ENCODE measurements at places on chromosomes 7 and 10.

DNA sequence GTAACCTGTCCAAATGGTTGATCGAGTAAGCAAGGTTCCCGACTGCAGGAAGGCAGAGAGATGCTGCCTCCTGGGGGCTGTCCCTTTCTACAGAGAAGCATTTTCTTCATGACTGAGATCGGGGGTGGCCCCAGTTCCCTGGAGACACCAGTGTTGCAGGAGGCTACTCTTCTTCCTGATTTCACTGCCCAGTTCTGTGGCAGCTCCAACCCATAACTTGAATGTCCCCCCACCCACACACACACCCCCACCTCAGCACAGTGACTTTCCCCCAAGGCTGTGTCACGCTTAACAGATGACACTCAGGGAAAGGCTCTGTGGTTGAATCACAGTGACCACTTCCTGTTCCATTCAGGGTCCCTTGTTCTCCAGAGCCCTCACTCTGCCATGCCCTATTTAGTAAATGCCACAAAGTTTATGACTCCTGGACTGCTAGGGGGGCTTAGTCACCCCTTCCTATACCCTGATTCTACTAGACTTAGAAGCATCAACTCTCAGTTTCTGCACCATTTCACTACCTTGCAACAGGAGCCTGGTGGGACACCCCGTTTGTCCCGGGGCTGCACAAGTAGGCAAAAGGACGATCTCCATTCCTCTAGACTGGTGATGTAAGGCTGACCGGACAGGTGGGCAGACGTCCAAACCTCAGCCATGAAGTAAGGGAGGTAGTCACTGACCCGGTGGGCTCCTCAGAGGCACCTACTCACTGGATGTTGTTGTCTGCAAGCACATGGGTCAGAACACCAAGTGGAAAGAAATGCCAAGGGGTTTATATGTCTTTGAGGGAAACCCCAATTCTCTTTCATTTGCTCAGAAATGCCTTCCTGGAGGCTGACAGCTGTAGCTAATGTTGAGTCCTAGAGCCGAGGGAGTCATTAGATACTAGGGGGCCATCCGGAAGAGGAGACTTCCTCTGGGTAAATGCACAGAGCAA is 31.3 kb upstream of the SMC3 start:
- peak; percentile 35 for DNase-seq

DNA sequence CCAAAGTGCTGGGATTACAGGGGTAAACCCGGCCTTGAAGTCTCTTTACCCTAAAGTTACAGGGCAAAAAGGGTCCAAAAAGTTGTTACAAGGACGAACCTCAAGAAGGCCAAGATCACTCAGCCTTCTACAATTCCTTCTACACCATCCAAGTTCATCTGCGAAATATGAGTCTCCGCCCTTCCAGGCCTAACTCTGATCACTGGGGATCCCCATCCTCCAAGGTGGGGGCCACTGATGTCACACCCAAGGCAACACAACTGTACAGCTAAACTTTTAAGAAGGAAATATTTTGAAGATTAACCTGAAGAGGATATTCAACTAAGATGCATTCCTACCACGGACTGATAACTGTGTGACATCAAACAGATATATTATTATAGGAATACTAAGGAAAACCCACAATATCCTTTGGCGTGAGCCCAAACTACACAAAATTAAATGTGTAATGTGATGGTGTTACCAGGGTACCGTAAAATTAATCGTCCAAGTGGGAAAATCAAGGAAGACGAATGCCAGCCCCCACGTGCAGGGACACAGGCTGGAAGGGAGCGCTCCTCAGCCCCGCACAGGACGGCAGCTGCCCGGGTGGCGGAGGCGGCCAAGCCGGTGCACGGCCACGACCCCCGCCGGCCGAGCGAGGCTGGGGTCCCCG is 1.0 kb downstream of the PAXIP1 start:
- no peak for DNase-seq

DNA sequence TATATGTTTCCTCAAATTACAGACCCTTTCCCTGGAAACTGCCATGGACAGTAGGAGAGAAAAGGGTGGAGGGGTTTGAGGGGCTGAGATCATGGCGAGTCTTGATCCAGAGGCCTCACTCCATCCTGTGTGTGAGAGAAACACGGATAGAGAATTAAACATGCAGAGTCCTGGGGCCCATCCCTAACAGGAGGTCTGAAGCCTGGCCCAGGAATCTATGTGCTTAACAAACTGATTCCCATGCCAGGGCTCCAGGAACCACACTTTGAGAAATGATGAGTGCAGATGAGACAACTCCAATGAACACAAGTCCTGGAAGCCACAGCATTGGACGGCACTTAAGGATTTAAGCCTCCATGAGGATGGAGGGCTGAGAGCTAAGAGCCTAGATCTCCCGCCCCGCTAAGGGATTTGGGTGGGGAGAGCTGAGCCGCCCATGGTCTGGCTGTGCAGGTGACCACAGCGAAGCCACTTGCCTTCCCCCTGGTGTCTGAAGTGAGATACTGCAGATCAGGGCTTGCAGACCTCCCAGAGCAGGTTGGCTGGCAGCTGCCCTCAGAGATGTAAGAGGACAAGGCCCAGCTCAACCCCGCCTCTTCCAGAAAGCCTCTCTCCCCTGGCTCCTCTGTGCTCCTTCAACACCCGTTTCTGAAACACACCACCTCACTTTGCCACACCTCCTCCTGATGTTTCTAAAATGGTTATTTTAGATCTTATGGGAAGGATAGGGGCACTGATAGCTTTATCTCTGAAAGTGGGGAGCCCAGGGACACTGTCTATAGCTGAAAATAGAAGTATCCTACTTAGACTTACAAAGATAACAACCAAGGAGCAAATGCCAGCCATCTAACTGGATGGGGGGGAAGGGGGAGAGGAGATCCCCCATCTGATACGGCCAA is 24.8 kb upstream of the EIF5AL1 start:
- no peak for DNase-seq

GRCh38 chr10:26681076-26681475 is 16.4 kb upstream of the PDSS1 start:
- DNase-seq, result no peak

GRCh38 chr7:157544226-157544625 is 207.4 kb downstream of the DNAJB6 start:
- DNase-seq, result no peak

DNA sequence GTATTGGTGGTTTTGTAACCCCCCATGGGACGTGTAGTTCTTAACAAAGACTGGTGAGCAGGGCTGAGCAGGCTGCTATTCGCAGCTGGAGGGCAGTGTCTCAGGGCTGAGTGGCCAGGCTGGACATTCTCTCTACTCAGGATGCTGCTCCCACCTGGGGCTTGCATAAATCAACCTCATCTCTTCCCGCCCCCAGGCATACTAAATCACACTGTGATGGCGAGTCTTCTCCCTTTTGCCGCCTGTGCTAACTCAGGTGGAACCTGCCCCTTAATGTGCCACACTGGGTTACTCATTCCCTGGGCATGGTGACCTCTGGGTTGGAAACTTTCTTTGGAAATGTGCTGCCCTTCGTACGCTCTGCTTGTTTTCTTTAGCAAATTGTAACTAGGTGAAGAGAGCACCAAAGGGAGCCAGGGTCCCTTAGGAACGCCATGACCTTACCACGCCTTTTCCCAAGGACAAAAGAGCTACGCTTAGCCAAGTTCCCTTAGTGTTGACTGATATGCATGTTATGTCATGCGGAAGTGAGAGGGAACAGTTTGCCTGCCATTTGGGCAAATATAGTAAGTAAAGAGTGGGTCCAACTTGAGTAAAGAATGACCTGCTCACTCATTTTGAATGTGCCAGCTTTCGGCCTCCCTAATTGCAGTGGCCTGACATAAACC is 40.4 kb upstream of the COBL start:
- DNase-seq, result no peak

- DNase-seq, result no peak
These were observed 95.7 kb downstream of the CTTNBP2 start for GRCh38 chr7:117777335-117778142.

- no peak for DNase-seq
These were observed 639.0 kb upstream of the SORCS1 start for GRCh38 chr10:107803546-107803945.

DNA sequence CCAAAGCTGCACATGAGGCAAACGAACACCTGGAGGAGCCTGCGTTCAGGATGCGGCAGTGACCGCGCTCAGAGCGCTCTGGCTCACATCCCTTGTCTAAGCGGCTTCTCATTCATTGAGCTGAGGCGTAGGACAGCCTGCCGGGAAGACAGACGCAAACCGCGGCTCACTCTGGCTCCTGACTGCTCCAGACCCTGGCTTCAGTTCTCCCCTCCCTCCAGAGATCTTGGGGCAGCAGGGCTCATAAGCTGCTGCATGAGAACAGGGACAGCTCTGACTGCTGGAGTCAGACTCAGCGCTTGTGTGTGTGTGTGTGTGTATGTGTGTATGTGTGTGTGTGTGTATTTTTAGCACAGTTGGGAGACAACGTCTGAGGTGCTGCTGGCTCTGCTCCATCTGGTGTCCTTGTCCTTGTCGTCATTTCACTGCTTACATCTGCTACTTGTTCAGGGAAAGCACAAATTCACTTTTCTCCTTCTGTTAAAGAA is 15.8 kb upstream of the LYZL2 start:
- DNase-seq, result no peak

- no peak for DNase-seq
These were observed 740.6 kb downstream of the LRMDA start for GRCh38 chr10:76172020-76172419.

- DNase-seq, result no peak
These were observed 99.0 kb downstream of the AOAH start for GRCh38 chr7:36625247-36625646.

DNA sequence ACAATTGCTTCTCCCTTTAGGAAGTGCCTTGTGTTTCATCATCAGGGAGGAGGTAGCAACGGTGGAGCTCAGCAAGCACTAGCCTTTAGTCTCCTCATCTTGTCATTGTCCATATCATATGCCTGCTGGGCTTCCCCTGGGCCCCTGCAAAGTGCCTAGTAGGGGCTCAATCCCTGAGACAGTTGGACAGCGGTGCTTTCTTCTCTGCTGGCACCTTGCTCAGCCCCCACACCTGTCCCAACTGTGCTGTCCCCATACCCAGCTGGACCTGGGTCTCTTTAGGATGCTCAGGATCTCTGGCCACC is 5.5 kb downstream of the SMARCD3 start:
- DNase-seq, result no peak

DNA sequence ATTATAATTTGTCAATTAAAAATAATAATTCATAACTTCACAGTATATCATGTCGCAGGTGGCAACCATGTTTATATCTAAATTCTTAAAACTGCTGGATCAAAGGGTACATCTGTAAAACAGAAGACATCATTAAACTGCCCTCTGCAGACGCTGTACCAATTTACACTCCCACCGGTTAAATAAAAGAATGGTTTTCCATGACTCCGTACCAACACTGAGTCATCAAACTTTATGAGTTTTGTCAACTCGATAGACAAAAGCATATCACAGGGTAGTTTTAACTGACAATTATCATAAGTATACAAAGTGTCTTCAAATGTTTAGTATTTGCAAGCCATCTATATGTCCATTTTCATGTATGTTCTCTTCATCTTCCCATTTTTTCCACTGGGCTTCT is 5.7 kb upstream of the GSTK1 start:
- DNase-seq, result no peak

DNA sequence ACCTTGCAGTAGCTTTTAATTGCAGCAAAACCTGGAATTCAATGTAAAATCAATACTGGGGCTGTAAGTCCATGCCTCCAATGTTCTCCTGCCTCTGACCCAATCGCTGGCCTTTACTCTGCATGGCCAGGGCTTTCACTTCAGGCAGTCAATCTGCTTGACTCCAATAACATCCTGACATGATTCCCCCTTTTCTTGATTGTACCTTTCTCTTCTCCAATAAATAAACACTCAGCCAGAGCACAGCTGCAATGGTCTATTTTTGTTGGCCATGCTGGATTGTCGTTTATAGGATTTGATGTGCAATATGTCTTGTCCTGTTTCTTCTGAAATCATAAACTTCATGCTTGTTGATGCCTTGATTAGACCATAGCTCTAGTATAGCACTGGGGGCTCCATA is 97.8 kb upstream of the COL1A2 start:
- no peak for DNase-seq

DNA sequence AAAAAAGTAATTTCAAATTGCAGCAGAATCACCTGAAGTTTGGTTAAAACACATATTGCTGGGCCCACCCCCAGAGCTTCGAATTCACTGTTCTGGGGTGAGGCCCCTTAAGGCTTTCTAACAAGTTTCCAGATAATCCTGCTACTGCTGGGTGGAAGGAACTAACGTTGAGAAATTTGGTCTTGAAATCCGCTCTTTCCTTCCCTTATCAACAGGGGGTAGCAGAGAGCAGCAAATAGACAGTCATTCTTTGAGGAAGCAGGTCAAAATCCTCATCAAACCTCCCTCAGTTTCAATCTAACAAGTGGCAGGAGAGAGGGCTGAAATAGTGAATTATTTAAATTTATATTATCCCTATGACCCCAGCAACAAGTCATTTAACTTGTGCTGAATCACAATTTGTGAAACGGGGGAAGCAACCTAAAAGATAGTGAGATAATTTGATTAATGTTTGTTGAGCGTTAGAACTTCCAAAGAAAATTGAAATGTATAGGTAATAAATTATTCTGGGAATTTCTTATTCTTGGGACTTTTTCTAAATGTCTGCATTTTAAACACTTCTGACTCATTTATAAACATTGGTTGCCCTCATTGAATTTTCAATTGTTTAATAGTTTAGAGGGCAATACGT is 21.7 kb upstream of the MALSU1 start:
- no peak for DNase-seq

GRCh38 chr7:87687653-87688254 is 59.6 kb downstream of the RUNDC3B start:
- no peak for DNase-seq

DNA sequence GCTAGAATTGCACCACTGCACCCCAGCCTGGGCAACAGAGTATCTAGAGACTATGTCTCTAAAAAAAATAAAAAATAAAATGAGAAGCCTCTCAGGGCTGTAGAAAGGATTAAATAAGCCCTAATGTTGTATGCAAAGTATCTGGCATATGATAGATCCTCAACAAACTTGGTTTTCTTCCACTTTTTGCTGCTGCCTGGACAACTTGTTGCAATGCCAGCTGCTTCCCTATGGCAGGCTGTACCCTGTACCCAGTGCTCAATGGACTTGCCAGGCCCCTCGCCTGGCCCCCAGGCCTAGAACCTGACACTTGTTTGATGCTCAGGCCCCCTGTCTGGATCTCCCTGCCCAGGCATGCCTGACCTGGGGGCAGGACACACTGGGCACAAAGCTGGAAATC is 28.5 kb upstream of the CDH23 start:
- DNase-seq, result no peak

DNA sequence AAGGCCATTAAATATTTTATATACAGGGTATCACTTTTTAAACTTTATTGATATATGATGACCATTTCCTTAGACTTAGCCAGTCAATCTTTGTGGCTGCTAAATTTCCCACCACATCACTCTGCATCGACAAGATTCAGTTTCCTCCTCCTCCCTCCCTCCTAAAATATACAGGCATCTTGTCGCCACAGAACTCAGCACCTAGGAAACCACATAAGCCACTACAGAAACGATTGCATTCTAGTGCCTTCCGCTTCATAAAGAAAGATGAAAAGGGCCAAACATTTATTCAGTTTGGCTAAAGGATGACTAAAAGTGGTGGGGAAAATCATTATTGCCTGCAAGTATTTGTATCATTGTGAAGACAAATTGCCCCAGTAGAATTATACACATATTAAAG is 30.7 kb downstream of the ERCC6 start:
- DNase-seq, result no peak

All from stimulated activated CD8-positive, alpha-beta memory T cell treated with anti-CD3 and anti-CD28 coated beads, Interleukin-4, amount 100 ng/mL, for 1 hour (primary cell).